ENCODE measurements at places on chromosomes 13 and 19. TPM values are rescaled to one million over a fixed set of nuclear protein-coding genes. Genes with fewer than 3 reads are reported as not detected.
A peak's percentile ranks its signal among the peaks of the same experiment; 100 is the strongest.

DNA sequence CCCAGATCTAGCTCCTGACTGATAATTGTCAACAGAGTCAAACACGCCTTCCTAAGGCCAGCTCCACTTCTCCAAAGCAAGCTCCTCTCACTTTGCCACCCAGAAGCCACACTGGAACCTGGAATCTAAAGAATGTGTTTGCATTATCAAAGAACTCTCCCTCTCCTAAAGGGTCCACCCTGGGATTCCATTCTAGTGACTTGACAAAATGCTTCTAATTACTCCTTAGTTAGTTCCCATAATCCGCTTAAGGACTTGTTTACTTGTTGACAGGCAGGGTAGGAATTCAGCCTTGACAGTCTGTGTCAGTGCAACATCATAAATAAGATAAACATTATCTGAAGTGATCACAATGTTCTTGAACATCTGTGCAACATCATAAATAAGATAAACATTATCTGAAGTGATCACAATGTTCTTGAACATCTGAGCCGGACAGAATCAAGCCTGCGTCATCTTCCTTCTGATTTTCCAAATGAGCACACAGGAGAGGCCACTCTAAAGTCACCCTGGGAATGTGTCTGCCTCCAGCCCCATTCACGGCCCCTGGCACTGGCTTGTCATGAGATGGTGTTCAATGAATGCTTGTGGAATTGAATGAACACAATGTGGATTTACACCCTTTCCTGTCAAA is 512.1 kb downstream of the IRS2 start:
- no peak for DNase-seq

GRCh38 chr13:113445791-113446487 is 7.3 kb downstream of the ADPRHL1 start:
- peak; percentile 42 for DNase-seq

PCID2 gene
- 19.9 TPM for polyA plus RNA-seq

FAM187B gene
- 0.03 TPM for polyA plus RNA-seq

IRGC gene
- not detected for polyA plus RNA-seq

Data from psoas muscle (tissue), 8 donors.